ENCODE measurements at places on chromosomes 3 and 15.

GRCh38 chr3:58394339-58394738 is 39.3 kb downstream of the PDHB start:
- no peak for DNase-seq

GRCh38 chr3:146884296-146884695 is 279.1 kb upstream of the PLSCR5 start:
- no peak for DNase-seq

DNA sequence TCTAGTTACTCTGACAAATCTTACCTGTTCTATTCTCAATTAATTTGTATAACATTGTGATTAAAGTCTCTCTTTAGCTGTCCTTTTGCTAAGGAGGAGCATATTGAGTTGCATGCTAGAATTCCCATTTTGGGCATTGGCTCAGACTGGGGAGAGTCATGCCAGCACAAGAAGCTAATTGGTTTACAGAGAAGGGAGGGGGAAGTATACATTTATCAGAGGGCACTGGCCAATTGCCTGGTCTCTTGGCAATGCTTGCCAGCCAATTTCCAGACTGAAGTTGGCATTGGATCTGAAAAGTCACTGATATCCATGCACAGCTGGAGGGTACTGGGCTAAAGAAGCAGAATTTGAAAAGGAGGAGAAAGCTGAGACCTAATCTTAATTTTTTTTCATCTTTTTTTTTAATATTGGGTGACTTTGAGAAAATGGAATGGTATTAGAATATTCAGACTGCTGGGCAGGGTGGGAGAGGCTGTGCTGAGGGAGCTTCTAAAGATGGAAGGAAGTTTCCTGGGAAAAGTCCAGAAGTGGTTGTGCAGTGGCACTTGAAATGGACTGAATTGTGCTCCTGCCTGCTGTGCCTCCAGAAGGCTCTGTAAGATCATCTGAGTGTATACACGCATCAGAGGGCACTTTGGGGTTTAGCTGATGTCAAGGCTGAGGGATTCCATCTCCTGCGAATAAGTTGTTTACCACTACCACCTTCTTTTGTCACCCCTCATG is 365.2 kb upstream of the DPH6 start:
- no peak for DNase-seq

DNA sequence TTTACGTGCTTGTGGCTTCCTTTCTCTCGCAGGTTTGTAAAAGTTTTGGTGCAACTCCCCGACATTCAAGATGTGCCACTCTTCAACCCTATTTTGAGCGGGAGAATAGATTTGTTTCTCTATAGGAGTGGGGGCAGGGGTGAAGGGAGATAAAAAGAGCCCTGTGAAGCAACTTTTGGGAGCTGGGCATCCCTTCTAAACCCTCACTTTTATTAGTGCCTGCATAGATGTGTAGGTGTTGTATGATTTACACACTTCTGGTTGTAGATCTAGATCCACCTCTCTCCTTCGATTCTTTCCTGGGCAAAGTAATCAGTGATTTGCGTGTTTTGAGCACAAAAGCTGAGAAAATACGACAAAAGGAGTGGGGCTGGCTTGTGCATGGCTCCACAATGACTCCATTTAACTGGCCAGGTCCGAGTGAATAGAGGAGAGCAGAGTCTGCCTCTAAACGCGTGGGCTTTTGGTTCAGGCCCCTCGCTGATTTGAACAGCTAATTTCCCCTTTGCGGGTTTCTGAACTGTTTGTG is 17.7 kb downstream of the SOX2 start:
- DNase-seq = no peak

- no peak for DNase-seq
These were observed 1036.6 kb downstream of the NTRK3 start for GRCh38 chr15:87219650-87220615.

GRCh38 chr3:124763644-124764358 is 33.5 kb downstream of the UMPS start:
- DNase-seq = no peak

Data from stimulated activated CD4-positive, alpha-beta T cell treated with anti-CD3 and anti-CD28 coated beads, Interleukin-4, amount 100 ng/mL, for 24 hours (primary cell).